ENCODE measurements at places on chromosomes 5 and 9.
A peak's percentile ranks its signal among the peaks of the same experiment; 100 is the strongest.

- no peak for DNase-seq
These were observed 417.5 kb downstream of the EFNA5 start for GRCh38 chr5:107253246-107253645.

DNA sequence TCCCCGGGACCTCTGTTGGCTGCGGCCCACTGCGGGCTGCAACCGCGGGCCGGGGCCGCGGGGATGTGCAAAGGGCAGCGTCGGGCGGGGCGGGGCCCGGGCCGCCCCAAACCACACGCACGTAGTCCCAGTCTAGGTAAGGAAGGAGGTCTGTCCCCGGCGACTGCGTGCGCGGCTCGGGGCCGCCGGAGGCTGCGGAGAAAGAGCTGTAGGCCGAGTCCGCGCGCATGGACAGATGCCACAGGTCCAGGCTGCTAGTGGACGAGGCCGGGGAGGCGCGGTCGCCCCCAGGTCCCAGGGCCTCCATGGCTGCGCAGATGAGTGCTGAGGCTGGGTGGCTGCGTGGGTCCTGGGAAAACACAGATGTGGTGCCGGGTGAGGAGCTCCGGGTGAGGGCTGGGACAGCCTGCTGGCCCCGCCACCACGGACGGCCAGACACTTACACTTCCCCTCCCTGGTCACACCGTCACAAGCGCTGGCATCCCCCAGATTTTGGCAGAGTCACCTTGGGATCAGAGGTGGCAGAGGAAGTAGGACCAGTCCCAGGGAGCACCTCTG is 4.5 kb downstream of the SHROOM1 start:
- DNase-seq: no peak

DNA sequence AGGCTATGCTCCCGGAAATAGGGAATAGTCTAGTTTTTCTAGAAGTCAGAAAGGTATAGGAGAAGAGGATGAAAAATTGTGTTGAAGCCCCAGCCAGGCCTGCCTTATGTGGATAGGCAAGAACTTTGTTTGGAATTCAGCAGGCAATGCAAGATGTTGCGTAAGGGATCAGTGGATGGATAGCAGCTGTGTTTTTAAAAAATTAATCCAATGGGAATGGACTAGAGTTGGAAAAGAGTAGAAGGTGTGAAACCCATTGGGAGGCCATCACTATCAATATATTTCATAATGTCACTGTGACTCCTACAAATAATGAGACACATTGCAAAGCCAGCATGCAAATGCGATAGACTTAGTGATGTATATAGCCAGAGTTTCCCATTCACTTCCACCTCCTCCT is 281.9 kb downstream of the MARCHF11 start:
- DNase-seq: no peak

DNA sequence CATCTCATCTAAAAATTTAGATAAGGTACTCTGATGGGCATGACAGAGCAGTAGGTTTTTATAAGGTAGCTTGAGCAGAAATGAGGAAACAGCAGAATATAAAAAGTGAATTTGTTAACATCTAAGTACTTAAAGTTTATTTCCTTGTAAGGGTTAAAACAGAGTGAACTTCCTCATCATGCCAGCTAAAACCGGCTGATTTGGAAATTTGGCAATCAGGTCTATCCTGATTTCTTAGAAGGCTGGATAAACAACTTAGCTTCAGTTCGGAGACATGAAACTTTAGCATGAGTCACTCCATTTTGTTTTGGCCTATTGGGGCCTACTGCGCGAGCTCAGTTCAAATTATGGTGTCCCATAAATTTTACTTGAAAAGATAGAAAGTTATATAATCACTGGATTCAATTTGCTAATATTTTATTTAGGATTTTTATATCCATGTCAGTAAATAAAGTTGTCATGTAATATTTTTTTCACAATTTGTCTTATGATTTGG is 241.6 kb upstream of the RORB start:
- DNase-seq: no peak

DNA sequence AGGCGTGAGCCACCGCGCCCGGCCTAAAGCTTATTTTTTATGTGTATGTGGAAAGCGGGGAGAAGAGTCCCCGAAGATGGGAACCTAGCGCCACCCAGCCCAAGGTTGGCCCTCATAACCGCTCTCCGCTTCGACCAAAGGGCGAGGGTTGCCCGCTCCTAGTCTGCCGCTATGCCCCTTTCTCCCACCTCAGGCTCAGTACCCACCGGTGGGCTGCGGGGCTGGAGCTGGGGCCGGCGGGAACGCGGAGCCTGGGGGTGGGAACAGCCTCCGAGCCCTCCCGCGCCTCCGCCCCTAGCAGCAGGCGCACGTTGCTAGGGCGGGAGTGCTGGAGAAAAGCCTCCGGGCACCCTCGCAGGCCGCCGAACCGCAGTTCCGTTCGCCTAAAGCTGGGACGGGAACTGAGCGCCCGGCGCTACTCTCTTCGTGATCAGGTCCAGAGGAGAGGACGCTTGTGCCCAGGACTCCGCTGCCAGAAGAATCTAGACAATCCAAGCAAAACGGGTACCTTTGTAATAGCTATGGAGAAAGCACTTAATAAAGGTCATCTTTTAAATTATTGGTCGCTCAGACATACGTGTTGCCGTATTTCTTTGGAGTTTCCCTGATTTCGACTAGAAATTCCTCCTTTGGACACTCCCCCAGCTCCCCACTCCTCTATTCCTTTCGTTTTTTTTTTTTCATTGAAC is at the start of gene WDR31:
WDR31 (minus strand) TSS at position 265 of the 689 bp plus-strand sequence. CDS start 8,253 bp downstream, outside the sequence.
- peak; percentile 83 for DNase-seq

DNA sequence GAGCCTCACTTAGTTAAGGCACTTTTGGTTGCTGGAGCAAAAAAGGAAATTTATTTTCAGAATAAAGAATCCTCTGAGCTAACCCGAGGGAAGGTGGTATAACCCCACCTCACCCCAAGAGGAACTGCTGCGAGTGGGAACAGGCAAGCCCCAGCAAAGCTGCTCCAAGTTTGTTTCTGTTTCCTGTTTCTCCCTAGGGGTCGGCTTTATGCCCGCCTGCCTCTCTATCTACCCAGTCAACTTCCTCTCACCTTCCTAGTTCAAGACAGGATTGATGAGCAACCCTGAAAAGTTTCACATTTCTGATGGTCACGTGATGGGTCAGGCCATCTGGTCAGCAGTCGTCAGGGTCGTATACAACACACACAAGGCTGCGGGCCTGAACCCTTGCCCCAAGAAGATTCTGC is 31.1 kb downstream of the TRIO start:
- DNase-seq: no peak

GRCh38 chr5:124104821-124105220 is 592.8 kb downstream of the CSNK1G3 start:
- no peak for DNase-seq

GRCh38 chr9:127822108-127822507 is 19.4 kb downstream of the FPGS start:
- no peak for DNase-seq

DNA sequence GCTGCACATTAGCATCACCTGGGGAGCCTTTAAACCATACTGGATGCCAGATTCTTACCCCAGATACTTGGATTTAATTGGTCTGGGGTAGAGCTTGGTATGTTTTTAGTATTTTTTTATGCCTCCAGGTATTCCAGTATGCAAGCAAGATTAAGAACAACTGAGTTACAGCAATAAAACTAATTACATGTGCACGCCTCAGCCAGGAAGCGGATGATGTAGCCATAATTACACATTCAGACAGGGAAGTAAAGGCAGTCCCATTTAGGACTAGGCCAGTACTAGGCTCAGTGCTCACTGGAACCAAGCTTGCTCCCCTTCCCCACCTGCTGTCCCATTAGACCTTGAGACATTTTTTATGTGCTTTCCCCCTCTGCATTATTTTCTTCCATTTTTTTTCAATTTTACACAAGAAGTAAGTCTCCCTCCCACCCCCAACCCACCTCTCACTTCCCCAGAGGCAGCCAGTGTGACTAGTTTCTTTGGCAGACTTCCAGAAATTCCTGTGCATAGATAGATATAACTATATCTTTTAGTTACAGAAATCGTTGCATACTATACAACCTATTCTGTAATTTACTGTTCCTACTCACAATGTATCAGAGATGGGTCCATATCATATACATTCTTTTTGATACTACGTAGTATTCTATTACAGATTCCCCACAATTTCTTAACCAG is 7.1 kb upstream of the GNAQ start:
- DNase-seq: no peak

GRCh38 chr5:138932171-138932810 is 57.2 kb upstream of the LRRTM2 start:
- no peak for DNase-seq

DNA sequence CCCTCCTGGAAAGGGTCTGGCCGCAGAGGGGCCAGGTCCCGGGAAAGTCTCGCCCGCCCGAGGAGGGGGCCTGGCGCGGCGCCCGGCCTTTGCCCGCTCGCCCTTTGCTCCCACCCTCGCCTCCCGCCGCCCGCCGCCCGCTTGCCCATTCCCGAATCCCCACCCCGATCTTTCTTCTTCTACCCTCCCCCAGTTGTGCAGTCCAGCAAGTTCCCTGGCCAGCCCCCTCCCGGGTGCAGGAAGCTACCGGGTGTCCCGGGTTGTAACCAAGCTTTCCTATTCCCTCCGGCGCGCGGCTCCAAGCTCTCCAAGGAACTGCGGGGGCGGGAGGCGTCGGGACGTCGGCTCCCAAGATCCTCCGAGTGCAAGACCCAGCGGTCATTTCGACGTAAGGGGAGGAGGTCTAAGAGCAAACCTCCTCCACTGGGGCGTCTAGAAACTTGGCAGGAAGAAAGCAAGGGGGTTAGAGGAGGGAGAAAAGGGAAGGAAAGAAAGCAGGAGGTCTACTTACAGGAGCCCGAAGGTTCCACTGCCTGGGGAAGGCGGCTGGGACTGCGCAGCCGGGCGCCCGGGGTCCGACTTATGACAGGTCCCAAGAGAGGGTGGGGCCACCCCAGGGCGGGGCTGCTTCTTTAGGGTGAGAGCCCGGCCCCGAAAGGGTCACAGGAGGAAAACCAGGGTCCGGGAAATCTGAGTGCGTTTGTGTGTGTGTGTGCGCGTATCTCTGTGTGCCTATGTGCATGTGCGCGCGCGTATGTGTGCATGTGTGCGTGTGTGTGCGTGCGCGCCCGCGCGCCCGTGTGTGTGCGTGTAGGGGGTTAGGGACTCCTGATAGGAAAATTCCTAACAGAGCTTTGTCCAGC is at the start of gene PTGR1:
PTGR1 (minus strand) TSS at position 556 of the 863 bp plus-strand sequence. CDS start 2,225 bp downstream, outside the sequence.
- peak; percentile 42 for DNase-seq

GRCh38 chr5:133316346-133317343 is 264.8 kb downstream of the HSPA4 start:
- DNase-seq: no peak

GRCh38 chr9:84340535-84340934 is at the start of gene SLC28A3:
SLC28A3 (minus strand) TSS chr9:84340758; CDS start chr9:84340633, 125 bp downstream.
- DNase-seq: no peak

GRCh38 chr5:58477760-58478376 is 13.4 kb upstream of the GAPT start:
- DNase-seq: no peak

DNA sequence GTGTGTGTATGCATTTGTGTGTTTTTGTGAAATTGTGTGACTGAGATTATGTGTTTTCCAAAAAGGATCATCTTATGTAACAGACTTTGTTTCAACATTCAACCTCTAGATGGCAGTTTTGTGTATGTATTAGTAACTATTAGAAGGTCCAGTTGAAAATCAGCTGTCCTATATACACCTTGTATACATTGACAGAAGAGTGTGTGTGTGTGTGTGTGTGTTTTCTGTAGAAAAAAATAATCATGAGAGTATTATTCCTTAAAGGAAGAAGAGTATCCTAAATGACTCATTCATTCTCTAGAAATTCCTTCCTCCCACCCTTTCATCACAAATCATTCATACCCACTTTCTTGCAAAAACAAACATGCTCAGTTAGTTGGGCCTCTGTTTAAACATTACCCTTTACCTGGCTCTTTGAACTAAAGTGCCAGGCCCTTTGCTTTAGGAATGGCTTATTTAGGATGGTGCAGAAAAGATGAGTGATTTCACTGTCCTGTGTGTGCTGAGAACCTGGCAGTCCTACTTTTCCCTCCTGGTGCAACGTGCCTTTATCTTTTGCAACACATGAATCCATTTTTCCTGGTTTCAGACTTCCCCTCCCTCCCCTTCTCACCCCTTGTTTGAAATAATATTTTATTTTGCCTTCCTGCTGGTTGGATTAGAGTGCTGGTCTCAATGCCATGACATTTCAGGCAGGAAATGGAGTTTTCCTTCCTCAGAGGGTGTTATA is 152.2 kb downstream of the ARHGAP26 start:
- DNase-seq: peak; percentile 66

GRCh38 chr9:98886691-98887229 is 56.9 kb upstream of the COL15A1 start:
- DNase-seq: no peak

GRCh38 chr9:115680231-115680630 is 473.4 kb upstream of the PAPPA start:
- DNase-seq: no peak

GRCh38 chr9:16193066-16193465 is 640.2 kb downstream of the CCDC171 start:
- no peak for DNase-seq

- peak; percentile 56 for DNase-seq
These were observed 14.3 kb downstream of the DAP start for GRCh38 chr5:10746711-10747110.

GRCh38 chr9:79946712-79947111 is 374.9 kb downstream of the TLE4 start:
- peak; percentile 18 for DNase-seq

- no peak for DNase-seq
These were observed 234.4 kb downstream of the MAST4 start for GRCh38 chr5:66830636-66831035.

DNA sequence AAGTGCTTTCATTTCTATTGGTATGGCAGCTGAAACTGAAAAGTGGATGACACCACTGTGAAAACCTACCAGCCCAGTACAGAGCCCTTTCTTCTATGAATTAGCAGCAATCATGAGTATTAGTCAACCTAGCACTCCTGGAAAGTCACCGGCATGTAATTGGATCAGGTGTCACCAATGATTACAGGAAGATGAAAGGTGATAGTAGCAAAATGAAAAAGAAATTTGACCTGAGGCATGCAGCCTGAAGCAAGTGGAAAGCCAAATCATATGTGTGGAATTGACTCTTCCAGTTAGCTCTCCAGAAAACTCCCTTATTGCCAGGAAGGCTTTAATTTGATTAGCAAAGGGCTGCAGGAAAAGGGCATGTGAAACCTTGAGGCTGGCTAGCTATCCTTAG is 81.2 kb upstream of the NAA35 start:
- DNase-seq: no peak

GRCh38 chr9:8980496-8981013 is 1181.0 kb upstream of the DMAC1 start:
- no peak for DNase-seq
